ENCODE measurements at places on chromosomes 3 and 15. TPM values are rescaled to one million over a fixed set of nuclear protein-coding genes. Genes with fewer than 3 reads are reported as not detected.

LRTM1 gene
- not detected for polyA plus RNA-seq

SI gene
- polyA plus RNA-seq: not detected

PRICKLE2 gene
- polyA plus RNA-seq: 19.0 TPM

SYNPR gene
- 0.07 TPM for polyA plus RNA-seq
